ENCODE measurements at places on chromosomes 16 and 17. TPM values are rescaled to one million over a fixed set of nuclear protein-coding genes. Genes with fewer than 3 reads are reported as not detected.

The KRT39 gene
- not detected for total RNA-seq

The RNF112 gene
- 0.60 TPM for total RNA-seq

The KRTAP1-5 gene
- not detected for total RNA-seq

The CNTROB gene
- 58.8 TPM for total RNA-seq

The TGFB1I1 gene
- 0.38 TPM for total RNA-seq

- DNase-seq: no peak
Measured at GRCh38 chr17:3501344-3501743, 25.5 kb downstream of the ASPA start.

The SLC16A6 gene
- total RNA-seq: 10.4 TPM

DNA sequence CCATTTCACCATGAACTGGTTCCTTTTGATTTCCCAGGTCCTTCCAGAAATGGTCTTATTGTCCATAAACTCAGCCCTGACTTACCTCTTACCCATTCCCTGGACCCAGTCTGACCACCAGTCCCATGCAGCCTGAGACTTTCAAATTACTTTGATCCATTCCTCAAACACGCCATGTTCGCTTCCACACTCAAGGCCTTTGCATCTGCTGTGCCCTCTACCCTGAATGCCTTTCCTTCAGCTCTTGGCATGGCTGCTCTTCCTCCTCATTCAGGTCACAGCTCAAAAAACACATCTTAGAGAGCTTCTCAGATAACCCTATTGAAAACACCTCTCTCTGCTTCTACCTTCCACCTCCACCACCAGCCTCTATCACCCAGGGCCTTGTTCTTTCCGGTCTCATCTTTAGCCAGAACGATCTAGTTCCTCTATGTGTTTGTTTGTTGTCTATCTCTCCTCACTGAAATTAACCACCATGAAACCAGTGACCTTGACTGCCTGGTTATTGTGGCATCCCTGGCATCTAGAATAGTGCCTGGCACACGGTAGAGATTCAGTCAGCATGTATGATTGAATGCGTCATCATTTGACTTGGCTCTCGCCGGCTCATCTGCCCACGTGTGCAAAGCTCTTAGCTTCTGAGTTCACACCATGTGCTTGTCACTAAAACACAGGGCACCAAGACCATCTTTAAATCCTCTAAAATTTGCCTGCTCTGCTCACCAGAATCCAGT, 12.8 kb downstream of the CRYM start:
- DNase-seq: no peak

The KRTAP9-4 gene
- total RNA-seq: not detected

The KRTAP4-9 gene
- total RNA-seq: not detected

DNA sequence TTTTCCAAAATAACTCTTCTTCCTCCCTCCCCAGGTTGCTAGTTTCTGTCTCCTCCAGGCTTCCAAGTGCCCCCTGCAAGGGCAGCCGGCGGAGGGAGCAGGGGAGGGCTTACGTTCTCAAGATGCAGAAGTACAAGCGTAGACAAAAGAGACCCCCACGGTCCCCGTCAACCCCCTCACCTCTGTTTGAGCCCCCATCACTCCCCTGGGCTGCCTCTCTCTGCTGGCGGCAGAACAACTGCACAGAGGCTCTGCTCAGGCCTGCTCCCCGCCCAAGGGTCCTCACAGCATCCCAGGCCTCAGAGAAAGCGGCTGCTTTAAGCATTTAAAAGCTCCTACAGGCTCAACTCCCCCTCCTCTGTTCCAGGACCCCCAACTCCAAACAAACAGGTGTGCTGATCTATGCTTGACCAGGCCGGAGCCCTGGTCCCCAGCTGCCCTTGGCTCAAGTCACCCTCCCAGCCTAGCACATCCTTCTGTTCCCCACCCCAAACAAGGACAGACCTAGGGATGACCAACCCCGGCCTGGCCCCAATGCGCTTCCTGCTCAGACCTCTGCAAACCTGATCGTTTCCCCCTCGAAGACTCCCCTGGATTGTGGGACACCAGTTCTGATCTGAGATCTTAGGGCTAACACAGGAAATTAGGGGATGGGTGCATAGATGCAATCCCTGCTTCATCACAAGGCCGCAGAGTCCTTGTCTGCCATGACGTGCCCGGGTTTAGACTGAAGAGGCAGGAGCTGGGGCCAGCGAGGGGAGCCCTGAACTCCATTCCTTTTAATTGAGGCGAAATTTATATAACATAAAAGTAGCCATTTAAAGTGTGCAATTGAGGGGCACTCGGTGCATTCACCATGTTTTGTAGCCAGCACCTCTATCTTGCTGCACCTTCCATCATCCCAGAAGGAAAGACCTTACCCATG, 17.2 kb upstream of the RBFOX3 start:
- DNase-seq: no peak

Data from activated CD4-positive, alpha-beta memory T cell treated with anti-CD3 and anti-CD28 coated beads, Interleukin-2, amount 10 ng/mL, durations not matched to agents 7 days and 5 days (primary cell).